ENCODE measurements at places on chromosomes 7 and 10.

DNA sequence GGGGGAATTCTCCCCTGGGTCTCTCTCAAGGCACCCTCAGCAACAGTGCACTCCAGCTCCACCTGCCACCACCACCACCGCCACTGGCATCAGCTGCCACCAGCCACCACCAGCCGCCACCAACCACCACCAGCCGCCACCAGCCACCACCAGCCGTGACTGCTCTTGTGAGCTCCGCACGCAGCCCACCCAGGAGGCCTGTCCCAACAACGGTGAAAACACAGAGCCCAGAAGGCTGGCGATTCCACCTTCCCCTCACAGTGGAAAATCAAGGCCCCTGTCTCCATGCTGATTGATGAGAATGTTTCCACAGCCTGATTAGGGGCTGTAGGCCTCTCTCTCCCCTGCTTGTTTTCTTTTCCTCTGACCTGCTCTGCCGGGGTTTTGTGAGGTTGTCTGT lies 41.1 kb downstream of the COBL start:
- no peak for DNase-seq

- peak; percentile 74 for DNase-seq
Measured at GRCh38 chr7:44980393-44981034, 1.7 kb upstream of the MYO1G start.

GRCh38 chr10:80598084-80598798 lies 60.5 kb downstream of the SH2D4B start:
- no peak for DNase-seq

DNA sequence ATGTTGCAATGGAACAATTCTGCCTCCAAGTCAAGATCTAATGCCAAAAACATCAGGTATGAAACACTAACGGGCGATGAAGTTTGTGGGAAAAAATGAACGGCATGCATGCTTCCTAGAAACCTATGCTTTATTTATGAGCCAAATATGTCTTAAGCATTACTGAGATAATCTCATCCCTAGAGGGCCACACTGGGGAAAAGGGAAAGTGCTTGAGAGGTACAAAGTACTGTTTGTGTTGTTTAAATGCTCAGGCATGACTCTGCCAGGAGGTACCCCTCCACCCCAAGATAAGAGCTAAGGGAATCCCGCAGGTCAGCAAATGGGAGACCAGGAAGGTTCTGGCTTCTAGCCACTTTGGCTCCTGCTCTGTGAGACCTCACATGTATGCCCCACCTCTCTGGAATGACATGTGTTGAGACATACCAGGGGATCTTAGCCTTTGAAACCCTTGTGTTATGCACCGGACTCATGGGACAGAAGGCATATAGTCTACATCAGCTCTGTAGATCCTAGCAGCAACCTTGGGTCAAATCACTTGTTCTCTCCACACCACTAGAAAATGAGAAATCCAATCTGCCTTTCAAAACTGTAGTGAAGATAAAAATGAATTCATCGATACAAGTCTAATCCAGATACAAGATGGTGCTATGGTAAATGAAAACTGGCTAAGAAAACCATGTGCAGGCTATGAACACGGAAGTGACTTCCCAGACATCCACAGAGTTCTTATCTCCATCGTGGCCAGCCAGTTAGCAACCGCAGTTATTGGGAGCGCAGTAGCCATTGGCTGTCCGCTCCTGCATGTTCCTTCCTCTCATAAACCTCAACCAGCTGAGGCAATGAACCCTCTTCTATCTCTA lies 61.0 kb downstream of the CREB3L2 start:
- no peak for DNase-seq

- DNase-seq = no peak
Measured at GRCh38 chr7:30556840-30557239, 37.8 kb upstream of the GARS1 start.

GRCh38 chr7:89072081-89072480 lies 276.5 kb upstream of the TEX47 start:
- no peak for DNase-seq

- DNase-seq = no peak
Measured at GRCh38 chr7:35988818-35989217, 164.2 kb upstream of the EEPD1 start.

DNA sequence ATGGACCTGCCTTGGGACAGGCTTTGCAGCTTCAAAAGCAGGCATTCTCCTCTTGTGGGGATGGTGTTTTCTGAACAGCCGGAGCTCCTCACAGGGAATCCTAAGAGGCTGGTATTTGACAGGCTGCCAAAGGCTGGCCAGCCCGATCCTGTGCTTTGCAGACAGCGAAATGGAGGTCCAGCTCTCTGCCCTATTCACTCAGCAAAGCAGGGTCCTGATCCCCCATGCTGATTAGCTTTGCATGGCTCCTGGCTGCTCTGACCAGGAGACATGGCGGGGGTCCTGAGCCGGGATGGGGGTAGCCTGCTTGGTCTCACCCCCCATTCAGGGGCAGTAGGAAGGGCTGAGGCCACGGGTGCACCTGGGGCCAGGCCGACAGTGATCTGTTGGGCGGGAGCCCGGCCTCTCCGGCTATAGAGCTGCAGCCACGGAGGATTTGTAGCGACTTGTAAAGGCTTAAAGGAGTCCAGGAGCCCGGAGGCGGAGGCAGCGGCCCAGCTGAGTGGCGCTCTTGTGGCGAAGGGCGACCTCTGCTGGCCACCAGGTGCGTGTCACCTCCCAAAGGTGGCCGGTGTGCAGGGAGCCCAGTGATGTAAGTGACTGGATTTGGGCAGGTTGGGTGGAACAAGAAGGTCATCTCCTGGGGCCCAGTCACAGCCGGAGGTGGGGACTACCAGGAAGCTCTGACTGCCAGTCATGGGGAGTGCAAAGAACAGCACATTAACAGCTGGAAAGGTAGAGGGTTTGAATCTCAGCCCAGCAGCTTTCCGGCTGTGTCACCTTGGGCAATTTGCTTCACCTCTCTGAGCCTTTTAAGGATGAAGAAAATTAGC lies 126.5 kb downstream of the ZMIZ1 start:
- DNase-seq = peak; percentile 69

DNA sequence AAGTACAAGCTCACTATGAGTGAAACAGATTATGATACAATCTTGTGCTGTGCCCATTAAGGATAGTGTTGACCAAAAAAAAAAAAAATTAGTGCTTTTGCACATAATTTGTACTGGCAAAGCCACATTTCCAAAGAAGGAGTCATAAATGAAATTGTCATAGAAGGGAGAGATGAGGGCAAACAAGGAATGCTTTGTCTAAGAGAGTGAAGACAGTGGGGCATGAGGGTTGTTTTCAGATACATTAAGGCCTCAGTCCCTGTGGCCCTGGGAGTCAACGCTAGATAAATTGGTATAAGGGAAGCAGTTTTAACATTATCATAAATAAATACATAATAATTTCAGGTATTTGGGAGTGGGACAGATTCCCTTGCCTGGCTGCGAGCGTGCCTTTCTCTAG lies 267.5 kb upstream of the PRKCQ start:
- no peak for DNase-seq

GRCh38 chr10:121774813-121775212 lies 153.0 kb downstream of the ATE1 start:
- no peak for DNase-seq
